Fibroblast of lung (primary cell): ENCODE measurements at places on chromosomes 2 and 18. TPM values are rescaled to one million over a fixed set of nuclear protein-coding genes. Genes with fewer than 3 reads are reported as not detected.

The SULT1C2 gene
- under 0.01 and 0.26 TPM in 2 replicates for total RNA-seq

The PDE1A gene
- 6.7 and 7.1 TPM in 2 replicates for total RNA-seq

The CYTIP gene
- not detected in 2 replicates for total RNA-seq

The LYG2 gene
- not detected in 2 replicates for total RNA-seq

The RAB17 gene
- 0.17 and 0.26 TPM in 2 replicates for total RNA-seq

The SGPP2 gene
- not detected in 2 replicates for total RNA-seq

The METTL5 gene
- total RNA-seq: 44.7 and 50.9 TPM in 2 replicates

The STPG4 gene
- 0.26 and 0.33 TPM in 2 replicates for total RNA-seq

DNA sequence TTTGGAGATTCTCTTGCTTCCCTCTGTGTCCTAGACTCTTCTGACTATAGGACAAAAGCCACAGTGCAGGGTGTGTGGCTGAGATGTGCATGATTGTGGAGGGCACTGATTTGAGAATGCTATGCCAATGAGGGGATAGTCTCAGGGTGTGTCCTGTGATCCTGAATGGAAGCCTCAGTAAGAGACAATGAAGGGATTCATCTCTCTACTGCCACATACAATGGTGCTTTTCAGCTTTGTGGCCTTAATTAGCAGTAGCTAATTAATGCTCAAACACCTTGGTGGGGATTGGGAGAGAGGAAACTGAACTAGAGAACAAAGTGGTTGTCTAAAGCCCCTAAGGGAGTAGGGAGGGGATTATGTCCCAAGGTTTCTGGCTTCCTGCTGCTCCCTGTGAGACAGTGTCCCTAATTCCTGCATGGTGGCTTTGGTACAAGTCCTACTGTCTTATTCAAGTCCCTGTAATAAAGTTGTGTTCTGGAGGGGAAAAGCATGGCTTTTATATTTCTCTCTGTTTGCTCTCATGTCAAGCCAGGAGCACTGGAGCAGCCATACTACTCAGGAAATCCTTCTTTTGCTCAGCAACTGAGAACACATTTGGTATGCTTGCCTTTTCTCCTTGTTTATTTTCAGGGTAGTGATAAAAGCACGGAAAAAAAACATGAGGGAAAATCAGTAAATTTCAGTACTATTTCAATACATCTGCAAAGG, 415.2 kb upstream of the TCF4 start:
- no peak overlapping the region for H3K27ac ChIP-seq
- no peak overlapping the region for H3K4me3 ChIP-seq
- DNase-seq: no peak
- H3K36me3 ChIP-seq: no peaks in the 10 kb centered on the region
- H3K27me3 ChIP-seq: no peaks in the 10 kb centered on the region
- peaks cover 3% of the 10 kb centered on the region for H3K4me1 ChIP-seq

DNA sequence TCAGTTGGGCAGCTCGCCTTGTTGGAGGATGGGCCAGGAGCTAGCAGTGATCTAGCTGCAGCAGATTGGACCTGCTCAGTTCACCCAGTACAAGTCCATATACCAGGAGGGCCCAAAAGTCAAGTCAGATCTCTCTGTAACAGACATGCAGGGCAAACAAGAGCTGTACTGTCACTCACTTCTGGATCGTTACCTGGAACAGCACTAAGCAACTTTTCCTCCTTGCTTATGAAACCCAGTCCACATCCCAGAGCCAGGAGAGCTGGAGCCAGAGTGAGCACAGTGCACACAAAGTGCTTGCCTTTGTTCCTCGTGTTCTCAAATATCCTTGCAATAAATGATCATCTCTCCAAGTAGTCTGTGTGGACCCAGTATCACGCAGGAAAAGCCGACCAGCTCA, 244.1 kb upstream of the FOSL2 start:
- H3K27ac ChIP-seq: no peak overlapping the region
- H3K27me3 ChIP-seq: no peaks in the 10 kb centered on the region
- no peaks in the 10 kb centered on the region for H3K4me1 ChIP-seq
- no peaks in the 10 kb centered on the region for H3K36me3 ChIP-seq
- no peak overlapping the region for H3K4me3 ChIP-seq
- no peak for DNase-seq

DNA sequence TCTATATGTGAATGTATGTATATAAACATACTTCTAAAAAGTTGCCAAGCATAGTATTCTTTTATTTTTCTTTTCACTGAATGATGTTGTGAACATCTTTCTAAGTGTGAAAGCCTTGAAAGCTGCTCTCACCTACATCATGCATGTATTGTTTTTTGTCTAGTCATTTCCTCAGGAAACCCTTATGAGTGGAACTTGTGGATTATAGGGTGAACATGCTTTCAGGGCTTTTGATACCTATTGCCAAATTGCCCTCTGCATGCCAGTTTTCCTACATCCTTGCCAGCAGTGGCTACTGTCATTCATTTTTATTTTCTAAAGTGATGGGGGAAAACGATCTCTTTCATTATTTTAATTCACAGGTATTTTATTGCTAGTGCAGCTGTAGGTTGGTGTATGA, 78.3 kb downstream of the ADAM23 start:
- H3K4me3 ChIP-seq: no peak overlapping the region
- no peak overlapping the region for H3K27ac ChIP-seq
- no peak for DNase-seq
- H3K27me3 ChIP-seq: no peaks in the 10 kb centered on the region

DNA sequence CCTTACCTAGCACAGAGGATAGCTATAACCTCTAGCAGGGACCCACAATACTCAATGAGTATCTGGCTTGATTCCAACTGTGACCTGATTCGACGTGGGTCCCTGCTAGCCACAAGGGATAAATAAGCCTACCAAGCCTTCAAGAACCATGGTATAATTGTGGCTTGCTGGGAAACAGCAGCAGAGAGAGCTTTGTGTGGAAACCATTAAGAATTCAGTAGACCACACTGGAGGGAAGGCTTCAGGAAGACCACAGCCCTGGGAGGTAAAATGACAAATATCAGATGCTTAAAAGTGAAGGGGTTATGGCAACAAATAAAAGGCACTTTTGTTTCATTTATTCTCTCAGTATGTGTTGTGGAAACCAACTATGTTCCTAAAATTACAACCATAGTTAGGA, 82.6 kb upstream of the WIPF1 start:
- H3K27me3 ChIP-seq: no peaks in the 10 kb centered on the region
- H3K4me1 ChIP-seq: no peaks in the 10 kb centered on the region
- DNase-seq: no peak
- H3K27ac ChIP-seq: no peak overlapping the region
- no peak overlapping the region for H3K4me3 ChIP-seq

DNA sequence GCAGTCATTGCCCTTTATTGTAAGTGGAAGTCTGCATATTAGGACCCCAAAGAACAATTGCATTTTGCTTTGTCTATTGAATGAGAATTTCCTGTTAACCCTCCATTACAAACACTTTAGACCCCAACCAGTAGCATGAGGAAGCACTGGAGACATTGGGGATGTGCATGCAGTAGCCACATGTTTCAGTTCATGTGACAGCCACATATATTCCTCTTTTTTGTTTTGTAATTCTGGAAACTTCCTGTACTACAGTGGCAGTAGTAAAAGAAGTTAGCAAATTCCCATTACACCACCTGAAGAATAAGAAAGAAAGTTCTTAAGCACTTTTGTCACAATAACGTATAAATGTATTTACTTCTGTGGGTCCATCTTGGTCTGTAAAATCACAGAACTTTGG, 281.1 kb upstream of the SLC14A2 start:
- no peak for DNase-seq
- no peak overlapping the region for H3K4me3 ChIP-seq
- no peaks in the 10 kb centered on the region for H3K27me3 ChIP-seq

- no peaks in the 10 kb centered on the region for H3K4me1 ChIP-seq
- DNase-seq: no peak
- H3K27me3 ChIP-seq: no peaks in the 10 kb centered on the region
- H3K4me3 ChIP-seq: no peak overlapping the region
- H3K36me3 ChIP-seq: no peaks in the 10 kb centered on the region
- H3K27ac ChIP-seq: no peak overlapping the region
Measured at GRCh38 chr2:80193566-80193965, 111.0 kb downstream of the LRRTM1 start.

- no peak overlapping the region for H3K4me3 ChIP-seq
- no peaks in the 10 kb centered on the region for H3K4me1 ChIP-seq
- DNase-seq: no peak
- no peaks in the 10 kb centered on the region for H3K36me3 ChIP-seq
Measured at GRCh38 chr18:47566809-47567208, 315.3 kb upstream of the SKOR2 start.

DNA sequence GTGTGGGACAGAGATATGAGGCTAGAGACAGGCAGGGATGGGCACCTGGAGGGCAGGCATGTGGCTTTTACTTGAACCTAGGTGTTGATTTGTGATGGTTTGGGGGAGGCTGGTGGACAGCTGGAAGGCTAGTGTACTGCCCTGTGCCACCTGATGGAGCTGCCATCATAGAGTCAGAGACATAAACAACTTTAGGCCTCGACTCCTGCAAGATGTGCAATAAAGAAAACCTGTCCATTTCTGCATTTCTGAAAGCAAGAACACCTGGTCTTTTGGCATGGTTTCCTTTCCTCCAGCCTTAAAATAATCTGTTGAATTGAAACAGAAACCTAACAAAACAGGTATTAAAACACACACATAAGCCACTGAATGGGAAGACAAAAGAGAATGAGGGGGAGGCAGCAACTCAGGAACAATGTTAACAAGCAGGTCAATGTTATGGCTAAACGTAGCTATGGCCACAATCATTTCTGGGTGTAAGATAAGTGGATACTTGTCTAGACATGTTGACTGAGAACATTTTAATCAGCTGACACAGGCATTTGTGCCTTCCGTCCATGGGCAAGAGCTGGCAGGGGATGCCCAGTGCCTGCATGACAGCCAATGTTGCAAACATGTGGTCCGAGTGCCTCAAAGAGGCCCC, 87.8 kb downstream of the KCTD1 start:
- H3K36me3 ChIP-seq: peaks cover 3% of the 10 kb centered on the region
- DNase-seq: no peak
- peaks cover 3% of the 10 kb centered on the region for H3K4me1 ChIP-seq
- no peak overlapping the region for H3K4me3 ChIP-seq

DNA sequence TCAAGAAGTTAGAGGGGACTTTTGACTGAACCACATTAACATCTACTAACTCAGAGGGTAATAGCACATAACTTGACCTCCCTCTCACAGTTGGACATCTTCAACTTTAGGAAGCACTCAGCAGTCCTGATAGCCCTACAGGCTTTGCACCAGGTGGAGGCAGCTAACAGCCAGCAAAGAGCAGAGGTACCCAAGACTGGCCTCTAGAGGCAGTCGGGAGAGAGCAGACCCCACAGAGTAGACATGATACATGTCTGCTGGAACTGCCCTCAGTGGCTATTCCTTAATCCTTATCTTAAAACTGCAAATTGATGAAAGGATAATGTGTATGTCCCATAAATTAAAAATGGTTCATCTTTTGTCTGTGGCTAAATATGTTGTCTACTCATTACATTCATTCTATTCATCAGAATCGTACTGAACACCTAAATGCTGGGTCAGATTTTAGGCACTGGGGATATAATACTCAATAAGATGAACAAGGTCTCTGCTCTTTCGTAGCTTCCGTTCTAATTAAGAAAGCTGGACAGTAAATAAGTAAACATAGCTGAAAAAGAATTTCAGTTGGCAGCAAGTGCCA, 49.8 kb downstream of the CAB39 start:
- no peak for DNase-seq
- peaks cover 13% of the 10 kb centered on the region for H3K4me1 ChIP-seq
- H3K27ac ChIP-seq: no peak overlapping the region
- H3K4me3 ChIP-seq: no peak overlapping the region

- no peak for DNase-seq
- H3K4me1 ChIP-seq: no peaks in the 10 kb centered on the region
- no peak overlapping the region for H3K4me3 ChIP-seq
- H3K27ac ChIP-seq: no peak overlapping the region
Measured at GRCh38 chr2:71524476-71524875, 71.1 kb downstream of the DYSF start.

DNA sequence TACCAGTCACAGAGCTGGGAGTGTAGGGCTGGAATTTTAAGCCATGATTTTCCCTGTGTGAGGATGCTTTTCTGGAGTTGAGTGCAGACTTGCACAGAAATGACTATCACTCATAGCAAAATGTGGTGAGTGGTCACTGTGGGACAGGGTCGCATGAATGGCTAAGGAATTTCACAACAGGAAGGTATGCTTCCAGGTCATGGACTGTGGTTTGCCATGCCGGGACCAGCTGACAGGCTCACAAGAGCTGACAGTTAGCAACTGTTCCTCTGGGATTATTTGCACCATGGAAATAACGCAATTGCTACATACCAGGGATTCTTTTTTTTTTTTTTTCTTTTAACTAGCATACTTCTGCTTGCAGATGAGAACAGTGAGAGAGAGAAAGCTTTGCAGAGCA, 3.8 kb upstream of the UXS1 start:
- H3K27ac ChIP-seq: no peak overlapping the region
- no peaks in the 10 kb centered on the region for H3K27me3 ChIP-seq
- DNase-seq: peak; percentile 68
- H3K4me3 ChIP-seq: no peak overlapping the region
- no peaks in the 10 kb centered on the region for H3K36me3 ChIP-seq

DNA sequence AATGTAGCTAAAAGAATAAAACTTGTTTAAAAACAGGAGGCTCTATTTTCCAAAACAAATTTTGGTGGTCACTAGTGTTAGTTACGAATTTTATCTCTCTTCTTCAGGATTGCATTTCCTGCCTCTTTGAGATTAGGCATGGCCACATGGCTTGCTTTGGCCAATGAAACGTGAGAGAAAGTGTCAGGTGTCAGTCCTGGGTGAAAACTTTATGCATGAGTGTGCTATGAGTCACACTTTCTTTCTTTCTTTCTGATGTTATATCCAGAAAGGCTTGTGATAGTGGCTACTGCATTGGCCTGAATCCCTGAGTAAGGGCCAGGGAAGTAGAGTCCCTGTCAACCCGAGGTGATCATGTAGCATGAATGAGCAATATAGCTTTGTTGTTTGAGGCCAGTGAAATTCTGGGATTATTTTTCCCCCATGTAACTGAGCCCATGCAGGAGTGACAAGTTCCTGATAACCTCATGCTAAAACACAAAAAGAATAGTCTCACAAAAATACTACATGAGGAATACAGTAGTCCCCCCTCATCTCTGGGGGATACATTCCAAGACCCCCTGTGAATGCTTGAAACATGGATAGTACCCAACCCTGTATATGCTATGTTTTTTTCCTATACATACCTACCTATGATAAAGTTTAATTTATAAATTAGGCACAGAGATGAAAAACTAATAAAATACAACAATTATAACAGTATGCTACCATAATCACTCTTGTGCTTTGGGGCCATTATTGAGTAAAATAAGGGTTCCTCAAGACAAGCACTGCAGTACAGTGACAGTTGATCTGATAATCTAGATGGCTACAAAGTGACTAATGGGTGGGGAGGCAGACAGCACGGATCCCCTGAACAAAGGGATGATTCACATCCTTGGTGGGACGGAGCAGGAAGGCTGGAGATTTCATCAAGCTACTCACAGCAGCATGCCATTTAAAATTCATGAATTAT, 109.5 kb downstream of the CDC42EP3 start:
- peak overlapping the region; percentile 17 for H3K27ac ChIP-seq
- H3K36me3 ChIP-seq: no peaks in the 10 kb centered on the region
- no peak overlapping the region for H3K4me3 ChIP-seq
- H3K4me1 ChIP-seq: peaks cover 18% of the 10 kb centered on the region

- no peak for DNase-seq
- H3K4me3 ChIP-seq: no peak overlapping the region
- H3K4me1 ChIP-seq: no peaks in the 10 kb centered on the region
- H3K36me3 ChIP-seq: no peaks in the 10 kb centered on the region
- no peak overlapping the region for H3K27ac ChIP-seq
- H3K27me3 ChIP-seq: no peaks in the 10 kb centered on the region
Measured at GRCh38 chr2:206797376-206797775, 32.0 kb downstream of the FASTKD2 start.

- no peak for DNase-seq
- H3K36me3 ChIP-seq: no peaks in the 10 kb centered on the region
- H3K4me1 ChIP-seq: no peaks in the 10 kb centered on the region
Measured at GRCh38 chr2:48165070-48165753, 258.9 kb upstream of the FBXO11 start.
